ENCODE measurements at places on chromosomes 2 and 18. TPM values are rescaled to one million over a fixed set of nuclear protein-coding genes. Genes with fewer than 3 reads are reported as not detected.

Gene KLHL14
- 0.85 TPM for total RNA-seq

DNA sequence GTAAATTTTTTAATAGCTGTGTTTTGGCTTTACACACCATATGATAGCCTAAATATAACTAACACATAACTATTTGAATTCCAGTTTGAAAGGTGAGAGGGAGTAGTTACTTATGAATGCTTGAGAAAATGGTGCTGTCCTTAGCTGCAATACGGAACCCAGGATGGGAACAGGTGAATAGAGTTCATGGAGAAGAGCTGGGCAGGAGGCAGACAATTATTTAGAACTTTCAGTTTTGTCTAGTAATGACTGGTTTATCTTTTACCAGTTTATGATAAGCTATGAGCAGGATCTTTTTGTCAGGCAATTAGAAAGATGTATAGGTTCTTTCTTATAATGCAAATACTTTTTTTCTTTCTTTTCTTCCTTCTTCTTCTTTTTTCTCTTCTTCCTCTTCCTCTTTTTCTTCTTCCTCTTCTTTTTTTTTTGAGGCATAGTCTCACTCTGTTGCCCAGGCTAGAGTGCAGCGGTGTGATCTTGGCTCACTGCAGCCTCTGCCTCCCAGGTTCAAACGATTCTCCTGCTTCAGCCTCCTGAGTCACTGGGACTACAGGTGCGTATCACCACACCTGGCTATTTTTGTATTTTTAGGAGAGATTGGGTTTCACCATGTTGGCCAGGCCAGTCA, 25.9 kb downstream of the UBR3 start:
- no peak for DNase-seq

DNA sequence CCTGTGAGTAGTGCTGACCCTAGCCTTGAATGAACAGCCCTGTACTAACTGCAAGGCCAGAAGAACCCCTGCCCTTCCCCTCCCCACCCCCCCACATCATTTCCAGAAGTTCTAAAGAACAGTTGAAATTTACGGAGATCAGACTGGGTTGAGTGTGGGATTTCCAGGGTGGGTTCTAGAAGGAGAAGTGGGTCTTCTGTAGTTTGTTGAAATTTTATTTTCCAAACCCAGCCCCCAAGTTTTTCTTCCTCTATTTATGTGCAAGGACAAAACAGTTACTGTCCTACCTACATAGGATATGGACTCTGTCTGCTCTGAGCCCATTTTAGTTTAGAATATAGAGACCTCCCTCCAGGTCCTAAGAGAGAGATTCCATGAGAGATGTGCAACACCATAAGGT, 26.3 kb upstream of the CASP10 start:
- DNase-seq, result no peak

DNA sequence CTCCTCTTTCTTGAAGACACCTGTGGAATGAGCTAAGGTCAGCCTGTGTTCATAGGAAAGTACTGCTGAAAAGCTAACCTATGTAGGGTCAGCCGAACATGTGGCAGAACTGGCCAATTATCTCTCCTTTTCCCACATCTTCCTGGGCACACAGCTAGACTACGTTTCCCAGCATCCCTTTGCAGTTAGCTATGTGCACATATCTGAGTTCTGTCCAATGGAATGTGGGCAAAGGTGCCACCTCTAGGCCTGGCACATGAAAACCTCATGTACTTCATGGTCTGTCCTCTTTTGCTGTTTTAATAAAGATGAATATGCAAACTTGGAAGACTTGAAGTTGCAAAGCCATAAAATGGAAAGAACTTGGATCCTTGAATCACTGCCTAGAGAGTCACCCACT, 352.6 kb downstream of the TNS1 start:
- DNase-seq, result no peak

Gene RAPH1
- 67.8 TPM for total RNA-seq

- peak; percentile 49 for DNase-seq
These were observed 16.8 kb upstream of the LYPD6 start for GRCh38 chr2:149313512-149313972.

Gene MOCOS
- total RNA-seq, result 0.34 TPM
